ENCODE measurements at places on chromosomes 5 and 9.

- no peak for DNase-seq
Observed at GRCh38 chr5:36457511-36458270, 148.7 kb upstream of the SLC1A3 start.

- no peak for DNase-seq
Observed at GRCh38 chr9:119951090-119951489, 581.9 kb upstream of the BRINP1 start.

GRCh38 chr5:42400474-42400873 lies 22.8 kb upstream of the GHR start:
- no peak for DNase-seq

DNA sequence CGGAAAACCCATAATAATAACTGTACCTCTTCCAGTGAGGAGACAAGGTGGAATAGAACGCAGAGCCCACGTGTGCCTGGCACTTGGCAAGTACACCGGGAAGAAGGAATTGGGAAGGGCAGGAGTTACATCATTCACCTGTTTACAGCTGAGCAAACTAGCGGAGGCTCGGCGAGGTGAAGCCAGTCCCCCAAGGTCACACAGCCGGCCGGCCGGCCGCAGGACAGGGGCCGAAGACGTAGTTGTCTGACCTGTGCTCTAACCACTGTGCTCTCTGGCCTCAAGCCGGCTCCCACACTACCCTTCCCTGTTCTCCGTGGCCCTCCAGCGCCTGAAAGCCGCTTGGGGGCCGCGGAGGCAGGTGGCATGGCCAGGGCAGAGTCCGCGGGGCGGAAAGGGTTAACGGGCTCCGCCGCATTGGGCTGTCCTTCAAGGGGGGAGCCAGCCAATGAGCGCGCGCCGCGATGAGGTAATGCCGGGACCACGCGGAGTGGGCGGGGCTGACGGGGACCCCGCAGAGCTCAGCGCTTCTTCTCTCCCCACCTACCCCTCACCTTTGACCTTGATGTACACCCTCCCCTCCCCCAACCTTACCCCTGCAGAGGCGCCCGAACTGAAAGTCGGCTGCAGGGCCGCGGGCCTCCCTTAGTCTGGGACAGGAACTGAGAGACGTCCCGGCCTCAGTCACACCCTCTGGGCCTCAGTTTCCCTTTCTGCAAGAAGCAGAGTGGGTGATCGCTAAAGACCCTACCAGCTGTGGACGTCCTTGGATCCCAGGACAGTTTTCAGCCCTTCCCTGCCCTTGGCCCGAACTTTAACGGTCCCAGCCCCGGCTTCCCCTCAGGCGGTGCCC lies 125.1 kb downstream of the C9orf50 start:
- DNase-seq: peak; percentile 78

- DNase-seq: no peak
Observed at GRCh38 chr5:160227012-160227411, 2.3 kb upstream of the FABP6 start.

DNA sequence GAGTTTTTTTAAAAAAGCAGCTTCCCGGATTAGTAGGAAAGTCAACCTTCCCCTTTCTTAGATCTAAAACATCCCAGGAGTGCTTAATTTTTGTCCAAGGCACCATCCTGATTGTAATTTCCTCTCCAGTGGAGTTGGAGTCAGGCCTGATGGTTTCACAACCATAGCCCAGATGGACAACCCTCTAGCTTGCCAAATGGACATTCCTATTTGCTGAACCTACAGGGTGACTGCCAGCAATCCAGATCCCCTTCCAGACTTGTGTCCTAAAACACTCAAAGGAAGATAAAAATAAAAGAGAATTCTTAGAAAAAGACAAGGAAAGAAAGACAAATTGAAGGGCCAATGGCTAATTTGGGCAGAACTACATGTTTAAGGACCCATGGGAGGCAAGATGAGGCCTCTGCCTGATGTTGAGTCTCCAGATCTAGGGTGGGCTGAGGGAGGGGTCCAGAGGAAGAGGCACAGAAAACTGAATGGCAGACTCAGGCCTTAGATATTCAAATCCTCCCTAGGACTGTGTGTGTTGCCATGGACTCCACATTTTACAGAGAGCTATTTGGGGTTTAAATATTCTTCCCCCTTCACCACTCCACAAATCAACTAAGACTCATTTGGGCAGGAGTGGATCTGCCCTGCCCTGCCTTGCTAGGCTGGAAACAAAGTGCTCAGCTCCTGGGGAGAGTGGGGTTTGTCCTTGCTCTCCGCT lies 38.5 kb upstream of the SLC44A1 start:
- DNase-seq: no peak

- no peak for DNase-seq
Observed at GRCh38 chr5:5451863-5452262, 29.4 kb downstream of the ICE1 start.

DNA sequence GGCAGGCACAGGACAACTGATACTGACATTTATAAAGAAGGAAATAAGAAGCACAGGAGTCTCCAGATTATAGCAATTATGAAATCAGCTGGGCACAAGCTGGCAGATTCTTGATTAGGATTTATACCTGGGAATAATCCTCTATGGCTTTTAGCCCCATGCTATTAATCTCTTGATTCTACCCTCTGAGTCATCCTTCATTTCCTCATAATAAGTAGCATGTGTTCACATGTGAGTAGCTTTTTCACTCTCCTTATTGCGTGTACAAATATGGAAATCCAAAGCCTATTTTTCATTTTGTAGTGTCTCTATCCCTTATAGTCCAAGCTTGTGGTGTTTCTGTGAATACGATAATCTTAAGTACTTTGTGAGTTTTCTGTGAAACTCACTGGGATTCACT lies 185.0 kb upstream of the PRLR start:
- no peak for DNase-seq

GRCh38 chr5:147859962-147860640 lies 18.4 kb upstream of the SCGB3A2 start:
- no peak for DNase-seq

GRCh38 chr5:137837491-137838394 lies 29.9 kb upstream of the MYOT start:
- no peak for DNase-seq

DNA sequence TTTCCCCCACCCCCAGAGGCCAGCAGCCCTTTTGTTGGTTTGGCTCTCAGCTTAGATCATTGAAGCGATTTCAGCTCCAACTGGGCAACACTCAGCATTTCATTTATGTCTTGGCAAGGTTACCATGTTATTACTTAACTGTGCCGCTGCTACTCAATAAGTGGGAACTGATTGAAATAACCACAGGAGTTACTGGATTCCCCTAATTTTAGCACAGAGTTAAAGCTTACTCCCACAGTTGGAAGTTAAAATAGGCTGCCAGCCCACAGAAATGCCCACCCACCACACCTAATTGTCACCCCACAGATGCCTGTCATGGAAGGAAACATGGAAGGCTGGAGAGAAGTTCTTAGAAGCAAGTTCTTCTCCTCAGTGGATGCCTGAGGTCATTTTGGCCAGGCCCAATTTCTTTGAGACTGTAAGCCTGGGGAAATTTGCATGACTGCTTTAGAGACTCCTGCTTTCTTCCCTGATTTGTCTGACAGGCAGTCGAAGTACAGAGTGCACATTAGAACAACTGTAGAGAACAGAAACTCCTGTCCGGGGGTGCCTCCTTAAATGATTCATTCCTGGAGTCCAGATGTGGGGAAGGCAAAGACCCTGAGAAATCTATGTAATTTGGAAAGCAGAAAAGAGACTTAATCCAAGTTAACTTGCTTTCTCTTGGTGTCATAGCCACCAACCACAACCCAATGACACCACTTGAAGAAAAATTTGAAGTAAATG lies 370.0 kb downstream of the ZSWIM6 start:
- no peak for DNase-seq

DNA sequence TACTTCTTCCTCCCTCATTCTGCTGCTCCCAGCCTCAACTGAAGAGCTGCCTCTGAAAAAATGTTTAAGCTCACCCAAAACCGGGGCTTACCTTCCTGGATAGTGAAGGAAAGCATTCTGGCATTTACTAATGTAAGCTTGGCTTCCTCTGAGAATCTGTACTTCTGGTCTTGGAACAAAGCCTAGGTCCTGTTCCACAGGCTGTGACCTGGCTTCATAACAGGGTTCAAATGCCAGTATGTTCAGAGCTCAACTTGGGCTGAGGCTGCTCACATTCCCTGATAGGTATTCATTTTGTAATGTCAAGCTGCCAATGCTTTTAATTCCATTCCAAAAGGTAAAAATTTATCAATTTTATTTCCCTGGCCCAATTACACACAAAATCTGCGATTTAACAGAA lies 411.7 kb upstream of the KCNN2 start:
- DNase-seq: no peak

- no peak for DNase-seq
Observed at GRCh38 chr9:79000230-79001002, 571.3 kb upstream of the TLE4 start.

DNA sequence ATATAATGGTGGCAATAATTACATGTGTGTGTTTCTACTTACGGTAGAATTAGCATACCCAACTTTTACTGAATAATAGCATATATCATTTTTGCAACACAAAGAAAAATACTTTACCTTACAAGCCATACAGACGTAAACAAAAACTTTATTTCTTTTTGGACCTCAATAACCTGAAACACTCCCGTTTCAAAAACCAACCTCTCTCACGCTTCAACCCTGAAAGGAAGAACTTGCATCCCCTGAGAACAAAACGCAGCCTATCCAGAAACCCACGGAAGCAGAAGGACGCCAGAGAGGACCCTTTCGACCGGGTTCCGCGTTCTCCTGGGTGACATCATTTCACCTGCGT lies at the start of gene RNF38:
Gene RNF38, minus strand, starts transcription at position 290 of the 352 bp plus-strand sequence. Its CDS starts 161 bp downstream, at position 129.
- no peak for DNase-seq

GRCh38 chr5:6822556-6823343 lies 109.5 kb downstream of the TENT4A start:
- DNase-seq: no peak

- no peak for DNase-seq
Observed at GRCh38 chr5:138625134-138625533, 49.9 kb upstream of the HSPA9 start.

DNA sequence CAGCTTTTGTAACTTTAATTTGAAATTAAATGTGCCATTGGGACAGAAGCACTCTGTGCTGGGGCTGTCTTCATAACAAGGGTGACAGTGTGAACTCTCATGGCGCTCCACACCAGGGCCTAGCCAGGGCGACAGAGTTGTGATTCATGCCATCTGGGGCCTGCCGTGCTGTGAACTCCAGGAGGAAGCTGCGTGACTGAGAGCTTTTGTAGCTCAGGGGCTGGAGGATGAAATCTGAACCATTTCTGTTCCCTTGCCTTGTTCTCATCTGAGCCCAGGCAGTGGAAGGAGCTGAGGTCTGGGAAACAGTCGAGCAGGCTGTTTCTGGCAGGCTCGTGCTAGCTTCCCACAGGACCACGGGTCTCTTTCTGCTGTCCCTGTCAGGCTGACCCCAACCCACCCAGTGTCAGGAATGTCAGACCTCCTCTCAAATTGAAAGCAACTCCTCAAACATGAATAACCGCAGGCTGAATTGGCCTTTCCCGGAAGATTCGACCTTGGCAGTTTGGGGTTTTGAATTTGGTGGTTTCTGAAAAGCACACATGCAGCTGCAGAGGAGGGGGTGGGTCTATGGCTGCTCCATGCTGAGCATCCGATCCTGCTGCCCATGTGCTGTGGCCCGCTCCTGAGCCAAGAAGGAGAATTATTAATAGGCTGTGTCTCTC lies 69.2 kb upstream of the RPS23 start:
- DNase-seq: no peak

GRCh38 chr5:140554454-140554853 lies 2.8 kb downstream of the SRA1 start:
- no peak for DNase-seq

DNA sequence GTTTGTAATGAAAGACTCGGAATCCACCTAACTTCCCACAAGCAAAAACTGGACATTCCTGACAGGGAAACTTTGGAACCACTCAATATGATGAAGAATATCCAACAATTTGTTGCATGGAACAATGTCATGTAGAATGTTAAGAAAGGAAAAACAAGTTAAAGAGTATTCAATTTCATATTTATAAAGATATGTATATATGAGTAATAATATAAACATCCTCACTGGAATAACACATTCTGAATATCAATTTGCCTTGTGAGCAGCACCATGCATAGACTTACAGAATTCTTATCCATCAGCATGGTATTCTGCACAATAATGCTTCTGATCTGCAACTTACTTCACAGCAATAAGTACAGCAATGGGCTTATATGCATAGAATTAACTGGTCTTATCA lies 650.3 kb downstream of the SEMA5A start:
- DNase-seq: no peak

DNA sequence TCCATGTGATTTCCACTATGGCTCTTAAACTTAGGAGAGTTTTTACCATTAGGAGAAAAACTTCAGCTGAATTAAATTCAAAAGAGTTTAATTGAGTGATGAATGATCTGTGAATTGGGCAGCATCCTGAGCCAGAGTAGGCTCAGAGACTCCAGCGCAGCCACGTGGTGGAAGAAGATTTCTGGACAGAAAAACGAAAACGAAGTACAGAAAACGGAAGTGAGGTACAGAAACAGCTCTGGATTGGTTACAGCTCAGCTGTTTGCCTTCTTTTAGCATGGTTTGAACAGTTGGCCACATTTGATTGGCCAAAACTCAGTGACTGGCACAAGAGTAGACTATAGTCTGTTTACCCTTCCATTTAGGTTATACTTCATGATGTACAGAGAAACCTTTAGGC lies 69.2 kb upstream of the PLPP1 start:
- no peak for DNase-seq

- DNase-seq: no peak
Observed at GRCh38 chr5:35282810-35283209, 52.5 kb upstream of the PRLR start.

DNA sequence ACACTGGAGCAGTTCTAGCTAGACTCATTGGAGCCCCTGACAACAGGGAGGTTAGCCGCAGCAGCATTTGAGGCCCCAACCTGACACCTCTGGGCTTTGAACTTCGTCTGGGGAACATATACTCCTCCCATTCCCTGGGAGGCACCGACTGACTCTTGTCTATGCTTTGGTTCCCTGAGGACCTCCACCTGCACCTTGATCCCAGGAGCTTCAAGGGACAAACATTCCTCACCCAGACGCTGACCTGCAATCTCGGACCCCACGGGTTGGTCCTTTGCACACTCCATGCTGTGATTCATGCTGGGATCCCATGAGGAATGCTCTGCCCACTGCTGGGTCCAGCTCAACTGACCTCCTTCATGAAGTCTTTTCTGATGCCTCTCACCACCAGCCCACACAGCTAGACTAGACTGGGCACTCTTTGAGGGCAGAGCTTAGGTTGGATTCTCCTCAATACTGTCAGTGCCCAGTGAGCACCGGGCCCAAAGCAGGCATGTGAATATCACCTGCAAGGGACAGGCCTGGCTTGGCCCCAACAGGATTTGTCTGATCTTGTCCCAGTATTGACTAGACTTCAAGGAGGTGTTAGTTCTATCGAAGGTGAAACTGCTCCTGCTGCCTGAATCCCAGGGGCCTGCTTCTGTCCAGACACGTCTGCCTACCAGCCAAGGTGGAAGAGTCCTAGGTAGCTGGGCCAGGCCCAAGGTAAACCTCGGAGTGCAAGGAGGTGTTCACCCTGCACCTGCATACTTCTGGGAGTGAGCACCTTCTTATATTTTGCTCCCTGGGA lies 51.8 kb upstream of the ZBTB43 start:
- DNase-seq: no peak

- no peak for DNase-seq
Observed at GRCh38 chr5:140011297-140011802, 31.7 kb downstream of the NRG2 start.
